SJCRH30 (cell line): ENCODE measurements at places on chromosomes 6 and 20. TPM values are rescaled to one million over a fixed set of nuclear protein-coding genes. Genes with fewer than 3 reads are reported as not detected.
A peak's percentile ranks its signal among the peaks of the same experiment; 100 is the strongest.

Gene TNF
- not detected in 2 replicates for total RNA-seq

Gene TRIM15
- 0.08 and 0.28 TPM in 2 replicates for total RNA-seq

Gene NSFL1C
- 46.2 and 47.8 TPM in 2 replicates for total RNA-seq

Gene EPPIN
- not detected in 2 replicates for total RNA-seq

Gene HLA-DRB1
- not detected in 2 replicates for total RNA-seq

Gene OPRL1
- total RNA-seq = 0.28 and 0.43 TPM in 2 replicates

DNA sequence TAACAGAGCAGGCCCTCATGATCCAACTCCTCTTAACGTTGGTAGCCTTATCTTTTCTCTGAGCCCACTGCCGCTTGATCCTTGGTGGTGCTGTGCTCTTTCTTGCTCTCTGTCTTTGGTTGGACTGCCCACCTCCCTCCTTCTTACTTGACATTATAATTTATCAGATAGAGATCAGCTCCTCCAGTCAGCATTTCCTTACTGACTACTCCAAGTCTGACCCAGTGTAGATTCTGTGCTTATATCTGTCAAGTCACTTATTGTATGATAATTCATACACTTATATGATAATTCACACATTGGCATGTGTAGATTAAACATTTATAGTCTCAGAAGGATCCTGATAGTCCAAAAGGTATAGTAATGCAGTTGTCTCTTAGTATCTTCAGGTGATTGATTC, 18.1 kb downstream of the PTPRA start:
- no peaks in the 10 kb centered on the region; the same call in 1 of the 2 replicates for H3K36me3 ChIP-seq
- no peaks in the 10 kb centered on the region for H3K27me3 ChIP-seq
- no peak overlapping the region for H3K27ac ChIP-seq

- H3K4me3 ChIP-seq = peak overlapping the region; percentile 53; the same call in 1 of the 2 replicates
- no peaks in the 10 kb centered on the region for H3K36me3 ChIP-seq
- DNase-seq = no peak
- no peak overlapping the region for H3K27ac ChIP-seq
- H3K4me1 ChIP-seq = no peaks in the 10 kb centered on the region
Measured at GRCh38 chr6:84769306-84769705, 4.9 kb upstream of the TBX18 start.

DNA sequence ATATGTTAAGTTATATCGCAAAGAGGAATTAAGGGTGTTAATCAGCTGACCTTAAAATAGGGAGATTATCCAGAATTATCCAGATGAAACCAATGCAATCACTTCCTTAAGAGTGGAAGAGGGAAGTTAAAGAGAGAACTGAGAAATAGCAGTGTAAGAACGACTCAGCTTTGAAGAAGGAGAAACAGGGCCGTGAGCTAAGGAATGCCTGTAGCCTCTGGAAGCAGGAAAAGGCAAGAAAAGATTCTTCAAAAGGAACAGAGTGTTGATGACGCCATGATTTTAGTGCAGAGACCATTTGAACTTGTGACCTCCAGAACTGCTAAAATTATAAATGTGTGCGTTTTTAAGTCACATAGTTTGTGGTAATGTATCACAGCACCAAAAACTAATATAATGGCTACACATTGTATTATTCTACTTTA, 32.7 kb downstream of the ILRUN start:
- H3K27ac ChIP-seq = no peak overlapping the region
- no peaks in the 10 kb centered on the region for H3K4me1 ChIP-seq
- H3K27me3 ChIP-seq = no peaks in the 10 kb centered on the region
- no peak overlapping the region for H3K4me3 ChIP-seq
- H3K36me3 ChIP-seq = no peaks in the 10 kb centered on the region; the same call in 1 of the 2 replicates

DNA sequence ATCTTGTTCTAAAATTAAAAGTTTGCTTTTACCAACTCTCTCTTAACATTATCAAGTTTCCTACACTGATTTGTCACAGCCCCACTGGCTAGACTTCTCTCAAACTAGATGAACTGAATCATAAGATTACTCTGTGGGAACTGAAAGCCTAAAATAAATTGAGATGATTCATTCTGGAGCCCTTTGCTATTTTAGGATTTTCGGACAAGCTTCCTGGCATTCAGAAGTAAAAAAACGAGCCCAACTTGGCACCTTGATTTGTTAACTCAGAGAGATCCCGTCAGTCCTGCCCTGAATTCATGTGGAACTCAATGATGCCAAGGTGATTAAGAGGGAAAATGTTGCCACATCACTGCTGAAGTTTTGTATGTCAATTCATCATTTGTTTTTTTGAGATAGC, 122.0 kb upstream of the NRSN1 start:
- H3K4me1 ChIP-seq = no peaks in the 10 kb centered on the region
- H3K4me3 ChIP-seq = no peak overlapping the region
- DNase-seq = no peak
- H3K27ac ChIP-seq = no peak overlapping the region
- H3K27me3 ChIP-seq = no peaks in the 10 kb centered on the region

DNA sequence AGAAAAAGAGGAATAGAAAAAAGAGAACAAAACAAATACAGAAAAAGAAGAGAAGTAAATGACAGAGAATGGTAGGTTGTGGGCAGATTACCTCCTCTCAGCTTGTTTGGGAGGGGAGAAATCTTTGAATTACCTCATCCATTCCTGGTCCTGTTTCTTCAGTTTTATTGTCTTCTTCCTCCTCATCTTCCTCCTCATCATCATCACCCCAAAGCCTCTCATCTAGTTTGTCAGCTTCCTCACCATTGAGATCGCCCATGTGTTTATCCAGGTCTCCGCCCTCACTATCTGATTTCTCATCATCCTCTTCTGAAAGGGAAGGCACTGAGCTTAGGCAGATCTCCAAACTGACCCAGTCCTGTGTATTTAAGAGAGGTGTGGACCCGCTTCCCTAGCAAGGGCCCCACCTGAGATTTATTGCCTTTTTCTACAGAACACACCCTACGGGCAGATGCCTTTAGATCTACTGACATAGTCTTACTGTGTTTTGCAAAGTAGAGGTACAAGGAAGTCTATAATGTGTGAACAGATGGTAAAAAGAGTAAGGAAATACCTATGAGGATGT, 24.2 kb upstream of the LYRM2 start:
- no peak overlapping the region for H3K27ac ChIP-seq
- peaks cover 68% of the 10 kb centered on the region for H3K36me3 ChIP-seq
- H3K4me3 ChIP-seq = no peak overlapping the region
- DNase-seq = no peak

DNA sequence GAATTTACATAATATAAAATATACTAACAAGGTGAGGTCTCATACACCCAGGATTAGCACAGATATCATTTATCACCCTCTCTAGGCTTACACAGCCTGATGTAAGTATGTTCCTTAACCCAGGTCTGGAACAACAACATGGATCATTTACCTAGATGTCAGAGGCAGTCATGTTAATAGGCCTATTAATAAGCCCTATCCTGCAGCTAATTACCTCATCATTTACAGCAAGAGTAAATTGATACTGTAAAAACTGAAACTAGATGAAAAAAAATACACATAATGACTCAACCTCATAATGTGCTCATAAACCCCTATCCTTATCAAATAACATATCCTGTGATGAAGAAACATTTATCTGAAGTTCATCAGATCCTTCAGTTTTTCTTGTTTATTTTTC, 334.3 kb upstream of the MANEA start:
- H3K4me1 ChIP-seq = no peaks in the 10 kb centered on the region
- no peak overlapping the region for H3K27ac ChIP-seq
- DNase-seq = no peak
- no peaks in the 10 kb centered on the region for H3K36me3 ChIP-seq
- H3K4me3 ChIP-seq = no peak overlapping the region

DNA sequence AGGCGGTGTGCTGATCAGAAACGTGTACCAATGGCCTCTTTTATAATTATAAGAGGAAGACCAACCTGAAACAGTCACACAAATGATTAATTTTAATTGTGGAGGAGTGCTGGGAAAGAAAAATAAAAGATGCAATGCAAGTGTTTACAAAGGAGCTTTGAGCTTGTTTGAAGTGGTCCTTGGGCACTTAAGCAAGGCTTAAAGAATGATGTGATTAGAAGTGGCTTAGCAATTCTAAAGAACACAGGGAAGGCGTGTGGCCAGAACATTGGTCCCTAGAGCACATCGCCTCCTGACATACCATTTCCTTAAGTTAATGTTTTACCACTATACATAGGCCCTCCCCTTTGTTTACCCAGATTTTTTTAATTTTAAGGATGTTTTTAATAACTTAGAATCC, 26.1 kb downstream of the PTPN1 start:
- H3K4me3 ChIP-seq = no peak overlapping the region
- peaks cover 11% of the 10 kb centered on the region; the same call in 1 of the 2 replicates for H3K4me1 ChIP-seq
- no peaks in the 10 kb centered on the region for H3K27me3 ChIP-seq
